ENCODE measurements at places on chromosomes 5 and 9.

DNA sequence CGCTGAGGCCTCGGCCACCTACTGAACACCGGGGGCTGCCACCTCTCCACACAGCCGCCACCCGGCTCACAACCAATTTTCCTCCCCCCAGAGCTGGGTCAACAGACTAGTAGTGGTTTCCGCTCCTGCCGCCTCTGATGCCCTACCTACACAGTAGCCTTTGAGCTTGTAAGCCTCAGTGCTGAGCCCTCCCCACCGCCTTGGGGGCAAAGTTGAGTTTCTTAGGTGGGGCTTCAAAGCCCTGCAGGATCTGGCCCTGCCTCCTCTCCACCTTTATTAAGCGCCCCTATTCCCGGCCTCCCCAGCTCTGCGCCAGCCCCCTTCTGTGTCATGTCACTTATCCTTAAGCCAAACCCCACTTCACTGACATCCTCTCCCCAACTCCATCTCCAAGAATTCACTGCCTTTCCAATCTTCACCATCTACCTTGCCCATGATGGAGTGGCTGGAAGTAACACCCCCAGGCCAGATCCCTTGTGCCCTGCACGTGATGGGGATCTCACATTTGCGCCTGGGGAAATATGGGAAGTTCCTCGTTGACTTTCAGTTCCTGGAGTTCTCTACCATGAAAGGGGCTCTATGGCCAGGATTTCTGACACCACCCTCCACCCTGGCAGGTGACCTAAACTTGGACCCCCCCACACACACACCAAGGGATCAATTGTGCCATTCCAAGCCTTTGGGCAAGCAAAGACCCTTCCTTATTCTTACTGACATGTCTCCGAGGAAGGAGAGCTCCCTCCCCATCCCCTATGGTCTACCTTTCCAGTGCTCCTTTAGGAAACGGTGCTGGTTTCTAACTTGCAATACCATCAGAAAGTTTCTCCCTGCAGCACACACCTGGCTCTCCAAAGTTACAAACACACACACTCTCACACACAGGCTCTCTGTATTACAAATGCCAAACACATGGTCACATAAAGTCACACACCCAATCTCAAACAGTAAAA is 2.7 kb upstream of the CNTFR start:
- no peak for DNase-seq

DNA sequence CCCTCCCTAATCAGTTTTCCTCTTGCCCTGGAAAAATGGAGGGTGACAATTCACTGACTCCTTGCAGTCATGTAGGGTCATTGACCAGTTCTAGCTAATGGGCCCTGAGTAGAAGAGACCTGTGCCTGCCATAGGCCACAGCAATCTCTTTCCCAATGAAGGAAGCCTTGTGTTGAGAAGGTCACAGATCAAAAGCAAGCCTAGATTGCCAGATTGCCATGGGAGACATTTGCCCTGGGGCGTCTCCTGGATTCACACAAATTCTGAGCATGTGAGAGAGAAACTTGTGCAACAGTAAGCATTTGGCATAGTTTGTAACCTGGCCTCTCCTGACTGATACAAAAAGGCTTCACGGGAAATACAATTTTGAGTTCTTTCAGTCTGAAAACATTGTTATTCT is 148.0 kb downstream of the NUDT12 start:
- no peak for DNase-seq

GRCh38 chr5:126481243-126481642 is 58.0 kb downstream of the GRAMD2B start:
- no peak for DNase-seq

- DNase-seq = no peak
Observed at GRCh38 chr9:20321423-20322082, 300.7 kb downstream of the MLLT3 start.

DNA sequence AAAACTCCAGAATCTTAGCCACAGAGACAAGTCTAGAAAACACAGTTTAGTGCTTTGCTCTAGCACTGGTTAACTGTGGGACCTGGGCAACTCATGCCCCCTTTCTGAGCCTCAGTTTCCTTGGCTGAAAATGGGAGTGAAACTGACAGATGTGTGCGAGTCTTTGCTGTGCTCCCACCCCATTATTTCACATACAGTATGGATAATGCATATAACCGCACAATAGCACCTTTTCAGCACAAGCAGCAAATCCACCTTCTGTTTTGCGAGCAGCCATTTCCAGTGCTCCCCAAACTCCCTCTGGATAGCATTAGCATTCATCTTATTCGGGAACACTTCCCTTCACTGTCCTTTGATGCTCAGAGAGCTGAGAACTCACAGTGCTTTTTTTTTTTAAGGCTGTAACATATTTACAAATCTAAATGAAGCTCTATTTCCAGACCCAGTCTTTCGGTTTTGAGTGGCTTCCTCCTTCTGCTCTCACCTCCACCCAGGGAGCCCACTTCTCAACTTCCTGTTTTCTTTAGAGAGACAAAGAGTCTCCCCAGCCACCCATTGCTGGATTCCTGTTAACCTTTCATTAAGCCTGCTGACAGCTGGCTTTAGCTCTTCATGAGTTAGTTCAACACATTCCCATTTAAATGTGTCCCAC is 49.2 kb downstream of the TIMD4 start:
- DNase-seq = no peak

GRCh38 chr9:107929443-107929842 is 439.9 kb upstream of the KLF4 start:
- peak; percentile 11 for DNase-seq

DNA sequence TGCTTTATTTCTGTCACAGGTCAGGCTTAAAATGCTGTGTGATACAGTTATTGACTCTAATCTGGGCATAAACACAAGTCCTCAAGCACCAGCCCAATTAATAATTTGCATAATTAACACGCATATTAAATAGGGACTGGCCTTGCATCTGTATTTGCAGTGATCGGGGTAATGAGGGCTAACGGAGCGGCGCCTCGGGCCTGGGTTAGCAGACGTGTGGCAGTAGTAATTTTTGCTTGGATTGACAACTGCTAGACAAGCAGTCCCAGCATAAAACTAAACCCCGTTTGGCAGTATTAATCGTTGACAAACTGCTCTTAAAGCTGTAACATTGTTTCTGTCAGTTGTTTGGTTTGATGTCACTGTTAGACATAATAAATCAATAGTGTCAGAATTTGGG is 109.2 kb downstream of the PBX3 start:
- DNase-seq = no peak

DNA sequence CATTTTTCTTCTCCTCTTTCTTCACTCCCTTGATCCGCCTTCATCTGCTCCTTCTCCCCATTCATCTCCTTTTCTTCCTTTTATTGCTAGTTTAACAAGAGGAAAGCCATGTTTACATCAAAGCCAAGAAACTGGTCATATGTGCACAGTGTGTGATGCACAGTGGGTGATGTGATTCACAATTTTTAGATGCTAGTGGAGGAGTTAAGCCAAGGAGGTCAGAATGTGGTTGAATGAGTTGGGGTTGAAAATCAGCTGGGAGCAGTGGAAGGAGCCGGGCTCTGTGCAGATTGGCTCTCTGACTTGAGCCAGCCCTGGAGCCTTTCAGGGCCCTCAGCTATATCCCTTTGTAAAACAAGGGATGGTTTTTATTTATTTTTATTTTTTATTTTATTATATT is 7.3 kb downstream of the ACER2 start:
- no peak for DNase-seq

DNA sequence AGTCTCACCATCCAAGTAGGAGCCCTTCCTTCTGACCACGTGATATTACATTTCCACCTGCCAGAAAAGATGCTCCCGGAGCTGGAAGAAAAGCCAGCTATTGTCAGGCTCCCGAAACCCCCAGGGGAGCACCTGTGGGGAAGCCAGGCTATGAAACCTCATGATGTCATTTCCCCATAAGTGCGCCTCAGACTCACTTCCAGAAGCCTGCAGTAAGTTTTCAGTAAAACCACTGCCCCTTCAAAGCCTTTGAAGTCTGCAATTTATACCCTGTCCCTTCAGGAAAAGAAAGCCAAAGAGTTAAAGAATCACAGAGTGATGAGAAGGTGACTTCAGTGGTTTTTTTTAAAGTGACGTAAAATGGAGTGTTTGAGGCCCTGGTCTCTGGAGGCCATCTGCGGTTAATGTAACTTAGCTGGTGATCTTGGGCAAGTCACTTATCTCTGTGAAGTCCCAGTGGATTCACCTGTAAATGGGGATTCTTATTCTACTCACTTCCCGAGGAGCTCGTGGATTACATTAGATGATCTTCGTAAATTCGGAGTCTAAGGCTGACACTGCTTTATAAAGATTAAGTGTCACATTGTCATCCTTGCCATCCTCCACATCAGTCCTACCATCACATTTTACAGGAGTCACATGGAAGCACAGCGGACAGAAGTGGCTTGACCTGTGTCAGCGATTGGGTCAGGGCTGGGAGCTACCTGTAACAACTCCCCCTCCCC is 2.6 kb upstream of the SEMA6A start:
- no peak for DNase-seq

DNA sequence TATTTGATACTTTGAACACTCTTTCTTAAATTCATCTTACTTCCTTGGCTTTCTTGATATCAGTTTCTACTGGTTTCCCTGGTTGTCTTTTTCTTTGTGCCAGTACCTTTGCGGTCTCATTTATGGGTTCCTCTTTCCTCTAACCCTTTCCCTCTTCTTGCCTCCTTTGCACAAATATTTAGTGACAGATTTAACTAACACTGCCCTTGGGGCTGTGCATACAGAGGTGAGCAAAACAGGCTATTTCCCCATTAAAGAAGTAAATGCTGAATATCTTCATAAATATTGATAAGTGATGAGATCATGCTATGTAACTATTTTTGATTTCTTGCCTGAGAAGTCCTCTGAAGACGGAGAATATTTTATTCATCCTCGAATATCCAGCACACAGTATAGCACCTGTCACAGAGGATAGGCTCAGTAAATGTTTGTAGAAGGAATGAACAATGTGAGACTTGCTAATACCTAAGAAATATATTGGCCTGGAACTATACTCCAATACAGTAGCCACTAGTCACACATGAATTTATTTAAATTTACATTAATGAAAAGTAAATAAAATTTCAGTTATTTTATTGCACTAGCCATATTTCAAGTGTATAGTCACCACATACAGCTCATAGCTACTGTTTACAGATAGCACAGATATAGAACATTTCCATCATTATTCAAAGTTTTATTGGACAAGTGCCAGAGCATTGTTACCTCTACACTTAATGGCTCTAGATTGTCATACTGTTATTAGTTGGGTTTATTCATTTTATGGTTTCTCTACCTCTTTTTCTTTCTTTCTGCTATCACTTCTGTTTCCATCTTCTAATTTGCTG is 90.4 kb downstream of the RIC1 start:
- no peak for DNase-seq

DNA sequence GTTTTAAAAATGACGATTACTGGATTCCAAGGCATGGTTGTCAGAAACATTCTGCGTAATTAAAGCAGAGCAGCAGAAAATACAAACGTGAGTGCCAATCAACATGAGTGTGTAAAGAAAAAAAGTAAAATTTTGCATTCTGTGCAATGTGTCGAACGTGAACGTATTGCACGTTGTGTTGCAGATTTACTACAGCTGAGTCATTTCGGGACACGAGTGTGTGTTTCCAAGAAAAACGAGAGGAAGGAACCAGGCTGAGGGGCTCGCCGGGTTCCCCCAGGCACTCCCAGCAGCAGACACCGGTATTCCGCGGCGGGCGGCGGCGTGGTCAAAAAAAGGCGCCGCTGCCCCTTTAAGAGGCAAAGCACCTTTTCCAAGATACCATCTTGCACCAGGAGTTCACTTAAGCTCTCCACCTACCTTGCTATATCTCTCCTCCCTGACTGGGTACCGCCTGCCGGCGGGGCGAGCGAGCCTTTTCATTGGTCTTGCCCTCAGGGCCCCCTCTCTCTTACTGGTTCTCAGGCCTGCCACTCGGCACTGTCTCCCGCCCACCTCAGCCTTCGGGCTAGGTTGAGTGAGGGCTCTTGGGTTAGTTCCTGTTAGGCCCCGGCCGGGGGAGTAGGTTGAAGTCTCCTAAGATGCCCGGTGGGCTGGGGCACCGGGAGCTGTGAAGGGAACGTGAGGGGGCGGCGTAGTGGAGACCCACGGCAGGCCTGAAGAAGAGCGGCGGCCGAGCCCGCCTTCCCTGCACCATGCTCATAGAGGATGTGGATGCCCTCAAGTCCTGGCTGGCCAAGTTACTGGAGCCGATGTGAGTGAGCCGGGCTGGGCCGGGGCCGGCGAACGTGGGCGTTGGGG is at the start of gene RBM27:
TSS of gene RBM27 (plus strand) at position 595 of the 861 bp plus-strand sequence. CDS start at position 756, 161 bp downstream.
- DNase-seq = peak; percentile 96

DNA sequence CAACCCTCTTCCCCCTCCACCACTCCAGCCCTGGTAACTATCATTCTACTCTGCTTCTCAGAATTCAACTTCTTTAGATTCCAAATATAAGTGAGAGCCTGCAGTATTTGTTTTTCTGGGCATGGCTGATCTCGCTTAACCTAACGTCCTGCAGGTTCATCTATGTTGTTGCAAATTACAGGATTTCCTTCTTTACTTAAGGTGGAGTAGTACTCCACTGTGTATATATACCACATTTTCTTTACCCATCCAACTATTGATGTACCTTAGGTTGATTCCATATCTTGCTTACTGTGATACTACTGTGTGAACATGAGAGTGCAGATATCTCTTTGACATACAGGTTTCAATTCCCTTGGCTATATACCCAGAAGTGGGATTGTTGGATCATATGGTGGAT is 106.3 kb upstream of the ZNF366 start:
- DNase-seq = no peak

GRCh38 chr9:125258832-125259534 is 2.6 kb upstream of the GAPVD1 start:
- no peak for DNase-seq

DNA sequence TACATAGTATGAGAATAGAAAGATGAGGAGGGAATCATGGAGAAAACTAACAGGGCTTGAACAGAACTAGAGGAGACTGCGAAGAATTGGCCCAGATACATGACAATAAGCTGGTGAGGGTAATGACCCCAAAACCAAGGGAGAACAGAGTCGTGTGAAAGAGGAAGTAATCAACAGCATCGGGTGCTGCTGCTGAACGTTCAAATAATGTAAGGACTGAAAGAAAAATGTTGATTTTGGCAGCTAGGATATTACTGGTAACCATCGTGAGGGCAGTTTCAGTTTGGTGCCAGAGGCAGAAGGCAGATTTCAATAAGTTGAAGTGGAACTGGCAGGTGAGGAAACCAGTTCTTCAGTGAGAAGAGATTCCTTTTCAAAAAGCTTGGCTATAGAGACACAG is 66.8 kb upstream of the SMC2 start:
- DNase-seq = no peak

DNA sequence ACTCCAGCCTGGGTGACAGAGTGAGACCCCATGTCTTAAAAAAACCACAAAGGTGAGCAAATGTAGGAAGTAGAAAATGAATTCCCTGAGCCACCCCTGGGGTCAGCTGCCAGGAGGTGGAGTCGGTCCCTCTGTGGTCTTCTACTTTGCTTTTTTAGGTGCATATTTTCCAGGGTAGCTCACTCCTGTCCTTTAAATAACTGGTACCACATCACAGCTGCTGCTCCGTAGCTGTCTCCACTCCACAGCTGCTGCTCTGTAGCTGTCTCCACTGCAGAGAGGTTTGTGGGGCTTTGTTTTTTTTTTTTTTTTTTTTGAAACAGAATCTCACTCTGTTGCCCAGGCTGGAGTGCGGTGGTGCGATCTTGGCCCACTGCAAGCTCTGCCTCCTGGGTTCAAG is 8.9 kb downstream of the WDR5 start:
- DNase-seq = no peak
